ENCODE measurements at places on chromosomes 7 and 10.

DNA sequence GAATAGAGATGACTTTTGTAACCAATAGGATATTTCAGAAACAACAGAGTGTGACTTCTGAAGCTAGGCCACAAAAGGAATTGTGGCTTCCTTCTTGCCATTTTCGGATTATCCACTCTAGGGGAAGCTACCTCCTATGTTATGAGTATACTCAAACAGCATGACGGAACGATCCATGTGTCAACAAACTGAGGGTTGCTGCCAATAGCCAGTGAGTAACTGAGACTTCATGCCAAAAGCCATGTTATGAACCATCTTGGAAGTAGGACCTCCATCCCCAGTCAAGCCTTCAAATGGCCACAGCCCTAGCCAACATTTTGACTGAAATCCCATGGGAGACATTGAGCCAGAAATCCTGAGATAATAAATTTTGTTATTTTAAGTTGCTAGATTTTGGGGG is 69.0 kb upstream of the IL6 start:
- no peak for DNase-seq

DNA sequence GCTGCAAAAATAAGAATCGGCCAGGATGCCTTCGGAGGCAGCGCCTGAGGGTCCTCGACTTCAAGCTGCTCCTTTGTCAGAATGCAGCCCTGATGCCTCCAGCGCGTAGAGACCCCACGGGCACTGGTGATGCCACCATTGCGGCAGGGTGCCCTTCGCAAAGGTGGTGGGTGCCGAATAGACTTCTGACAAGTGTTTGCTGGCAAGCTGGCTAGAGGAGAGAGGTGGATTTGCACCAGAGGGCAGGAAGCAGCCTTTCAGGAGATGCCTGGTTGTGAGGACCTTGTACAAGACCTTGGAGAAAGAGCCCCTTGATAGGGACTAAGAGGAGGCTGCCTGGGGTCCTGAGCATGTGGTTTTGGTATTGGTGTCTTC is 103.2 kb upstream of the PPIF start:
- no peak for DNase-seq

GRCh38 chr7:11192506-11192905 is 218.8 kb downstream of the PHF14 start:
- DNase-seq, result peak; percentile 46

DNA sequence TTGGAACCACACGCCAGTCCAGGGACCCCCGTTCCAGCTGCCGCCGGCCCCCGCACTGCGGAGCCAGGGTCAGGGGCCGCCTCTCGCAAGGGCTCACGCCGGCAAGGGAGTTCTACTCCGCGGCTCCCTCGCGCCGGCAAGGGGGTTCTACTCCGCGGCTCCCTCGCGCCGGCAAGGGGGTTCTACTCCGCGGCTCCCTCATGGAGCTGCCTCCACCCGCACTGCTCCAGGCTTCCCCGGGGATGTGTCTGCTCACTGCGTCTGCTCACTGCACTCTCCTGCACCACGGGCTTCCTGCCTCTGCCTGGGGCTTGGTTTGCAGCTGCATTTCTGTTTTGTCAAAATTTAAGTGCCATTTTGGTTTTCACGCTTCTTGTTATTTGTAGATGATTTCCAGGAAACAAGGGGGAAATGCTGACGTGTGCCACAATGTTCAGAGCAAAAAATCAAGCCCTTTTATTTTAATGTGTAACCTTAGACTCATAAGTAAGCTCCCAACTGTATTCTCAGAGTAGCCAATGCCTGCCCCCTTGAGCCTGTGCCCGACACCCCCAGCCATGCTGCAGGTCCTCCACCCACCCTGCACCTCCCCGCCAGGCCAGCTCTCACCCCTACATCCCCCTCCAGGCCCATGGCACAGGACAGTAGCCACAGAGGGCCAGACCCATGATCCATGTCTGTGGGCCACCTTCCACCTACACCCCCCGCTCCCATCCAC is 246.2 kb downstream of the MAD1L1 start:
- no peak for DNase-seq

DNA sequence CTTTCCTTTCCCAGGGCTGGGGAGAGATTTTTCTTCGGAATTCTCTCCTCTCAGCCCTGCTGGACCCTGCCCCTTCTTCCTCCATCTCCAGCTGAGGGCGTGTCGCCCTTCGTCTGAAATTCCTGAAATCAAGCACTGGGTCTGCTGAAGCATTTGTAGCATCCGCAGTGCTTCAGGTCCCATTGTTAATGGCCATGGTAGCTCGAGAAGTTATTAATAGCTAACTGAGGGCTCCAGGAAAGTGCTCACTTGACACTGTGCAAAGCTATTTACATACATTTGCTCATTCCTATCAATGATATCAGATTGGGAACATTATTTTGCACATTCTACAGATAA is 515 bp downstream of the FAM149B1 start:
- DNase-seq, result no peak

GRCh38 chr7:102132209-102132752 is 154.4 kb upstream of the SH2B2 start:
- no peak for DNase-seq

GRCh38 chr10:80392250-80392649 is 16.1 kb upstream of the PRXL2A start:
- no peak for DNase-seq

DNA sequence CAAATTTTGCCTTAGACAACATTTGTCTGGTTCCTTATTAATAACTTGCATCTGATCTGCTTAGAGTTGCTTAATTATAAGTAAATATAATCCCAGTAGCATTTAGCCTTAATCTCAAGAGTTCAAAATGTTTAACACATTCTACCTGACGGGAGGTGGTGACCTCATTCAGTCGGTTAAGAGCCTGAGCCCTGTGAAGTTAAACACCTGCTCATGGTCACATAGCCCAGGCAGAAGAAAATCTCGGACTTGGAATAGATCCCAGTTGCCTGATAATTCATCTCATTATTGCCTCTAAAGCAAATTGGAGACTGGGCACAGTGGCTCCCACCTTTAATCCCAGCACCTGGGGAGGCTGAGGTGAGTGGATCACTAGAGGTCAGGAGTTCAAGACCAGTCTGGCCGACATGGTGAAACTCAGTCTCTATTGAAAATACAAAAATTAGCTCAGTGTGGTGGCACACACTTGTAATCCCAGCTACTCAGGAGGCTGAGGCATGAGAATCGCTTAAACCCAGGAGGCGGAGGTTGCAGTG is 18.6 kb upstream of the ASCC1 start:
- no peak for DNase-seq
